HEK293T (cell line): ENCODE measurements at places on chromosomes 13 and 19.

DNA sequence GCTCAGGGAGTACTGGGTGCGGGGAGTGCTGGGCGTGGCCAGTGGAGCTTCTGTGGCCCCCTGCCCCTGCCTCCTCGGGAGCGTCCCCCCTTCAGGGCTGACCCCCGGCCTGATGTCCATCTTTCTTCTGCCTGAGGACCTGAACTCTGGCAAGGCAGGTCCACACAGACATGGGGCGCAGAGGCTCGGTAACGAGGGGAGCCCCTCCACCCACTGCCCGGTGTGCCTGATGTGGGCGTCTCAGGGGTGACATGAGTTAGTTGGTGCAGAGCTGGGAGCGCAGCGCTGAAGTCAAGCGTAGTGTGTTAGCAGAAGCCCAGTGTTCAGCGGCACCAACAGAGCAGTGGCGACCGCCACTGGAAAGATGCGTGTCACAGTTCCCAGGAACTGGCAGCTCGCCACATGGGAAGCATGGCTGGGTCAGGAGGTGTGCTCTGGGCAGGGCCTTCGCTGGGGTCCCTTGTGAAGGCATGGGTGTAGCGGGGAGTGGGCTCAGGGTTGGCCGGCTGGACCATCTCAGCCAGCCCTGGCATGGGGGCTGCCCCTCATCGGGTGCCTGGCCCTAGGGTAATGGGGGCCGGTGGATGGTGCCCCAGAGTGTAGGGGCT is 11.5 kb downstream of the THOP1 start:
- DNase-seq, result no peak

- no peak for DNase-seq
These were observed 5.4 kb upstream of the MTRF1 start for GRCh38 chr13:41268764-41269163.

- DNase-seq, result no peak
These were observed 186.1 kb downstream of the GPC6 start for GRCh38 chr13:93412676-93413075.

- no peak for DNase-seq
These were observed 159.0 kb upstream of the UBL3 start for GRCh38 chr13:30009411-30009810.

GRCh38 chr13:87798536-87798935 is 127.4 kb downstream of the SLITRK5 start:
- no peak for DNase-seq

- DNase-seq, result no peak
These were observed 10.4 kb upstream of the PLA2G4C start for GRCh38 chr19:48121066-48121465.

DNA sequence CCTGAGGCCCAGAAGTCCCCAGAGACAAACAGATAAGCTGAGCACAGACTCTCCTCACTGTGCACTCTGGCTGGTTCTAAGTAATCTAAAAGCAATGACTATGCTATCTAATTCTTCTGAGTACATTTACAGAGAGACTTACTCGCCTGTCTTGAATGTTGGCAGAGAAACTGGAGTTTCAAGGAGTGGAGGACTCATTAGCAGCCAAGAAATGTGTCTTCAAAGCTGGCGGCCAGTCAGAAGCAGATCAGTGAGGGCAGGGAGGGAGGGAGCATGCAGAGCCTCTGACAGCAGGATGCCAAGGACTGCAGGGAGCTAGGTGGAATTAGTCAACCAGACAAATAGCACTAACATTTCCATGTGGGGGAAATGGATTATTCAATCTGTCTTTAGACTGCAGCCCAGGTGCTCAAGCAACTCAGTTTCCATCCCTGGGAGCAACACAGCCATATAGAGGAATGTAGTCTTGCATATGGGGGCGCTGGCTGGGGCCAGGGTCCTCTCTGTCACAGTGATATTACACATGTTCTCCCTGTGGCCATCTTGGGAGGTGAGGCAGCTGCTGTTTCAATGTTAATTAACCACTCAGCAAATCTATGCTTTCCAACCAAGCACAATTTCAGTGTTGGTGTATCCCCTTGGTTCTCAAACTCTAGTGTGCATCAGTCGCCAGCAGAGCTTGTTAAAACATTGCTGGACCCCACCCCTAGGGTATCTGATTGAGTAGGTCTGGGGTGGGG is 97.9 kb downstream of the CCNA1 start:
- no peak for DNase-seq

- DNase-seq, result no peak
These were observed 24.5 kb upstream of the LPAR6 start for GRCh38 chr13:48437371-48437770.

DNA sequence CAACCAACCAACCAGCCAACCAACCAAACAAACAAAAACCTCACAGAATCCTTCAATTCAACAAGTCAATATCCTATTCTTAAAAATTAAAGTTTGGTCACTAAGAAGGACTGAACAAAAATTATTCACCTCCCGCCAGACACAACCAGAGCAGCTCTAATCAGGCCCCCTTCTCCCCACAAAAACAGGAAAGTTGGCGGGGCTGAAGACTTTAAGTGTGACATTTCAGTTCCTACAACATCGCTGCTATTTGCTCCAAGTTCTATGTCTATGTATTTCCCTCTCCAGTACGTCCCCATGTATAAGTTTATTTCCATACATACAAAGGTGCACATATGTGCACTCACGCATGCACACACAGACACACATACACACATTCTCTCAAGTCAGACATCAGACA is 32.8 kb upstream of the STK24 start:
- DNase-seq, result no peak

DNA sequence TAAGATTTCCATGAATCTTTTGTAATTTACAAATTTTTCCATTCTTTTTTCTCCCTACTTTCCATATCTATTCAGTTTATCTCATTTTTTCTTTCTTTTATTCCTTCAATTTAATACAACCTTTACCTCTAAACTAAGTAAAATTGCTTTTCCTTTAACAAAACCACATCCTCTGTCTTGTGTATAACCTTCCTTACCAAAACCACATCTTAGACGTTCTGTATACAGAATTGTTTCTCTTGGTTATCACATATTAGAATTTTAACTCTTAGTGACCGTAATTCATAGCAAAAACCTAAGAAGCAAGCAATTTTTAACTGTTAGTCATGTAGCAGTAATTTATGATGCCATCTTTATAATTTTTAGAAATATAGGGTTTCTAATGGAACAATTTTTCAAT is 15.0 kb downstream of the PPP5C start:
- no peak for DNase-seq

GRCh38 chr19:4556597-4557127 is 2.8 kb downstream of the SEMA6B start:
- DNase-seq, result peak; percentile 99

GRCh38 chr19:54436628-54437252 is 12.3 kb upstream of the LENG8 start:
- no peak for DNase-seq

- no peak for DNase-seq
These were observed 11.4 kb downstream of the SBK2 start for GRCh38 chr19:55525289-55526101.

DNA sequence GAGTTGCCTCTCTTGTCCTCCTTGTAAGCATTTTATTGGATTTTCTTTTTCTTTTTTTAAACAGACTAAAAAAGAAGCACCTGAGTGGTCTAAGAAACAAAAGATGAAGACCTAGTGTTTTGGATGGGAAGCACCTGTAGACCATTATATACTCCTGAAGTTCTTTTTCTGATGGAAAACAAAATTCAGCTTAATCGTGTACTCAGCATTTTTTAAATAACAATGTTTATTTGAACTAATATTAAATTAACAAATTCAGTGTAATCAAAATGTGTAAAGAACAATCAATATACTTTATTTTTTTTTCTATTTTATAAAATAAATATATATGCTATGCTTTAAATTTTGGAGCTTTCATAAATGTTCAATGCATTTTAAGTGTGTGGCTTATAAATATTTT is 43.0 kb upstream of the KLF5 start:
- no peak for DNase-seq

GRCh38 chr13:94209117-94209516 is 270.4 kb downstream of the DCT start:
- peak; percentile 55 for DNase-seq

DNA sequence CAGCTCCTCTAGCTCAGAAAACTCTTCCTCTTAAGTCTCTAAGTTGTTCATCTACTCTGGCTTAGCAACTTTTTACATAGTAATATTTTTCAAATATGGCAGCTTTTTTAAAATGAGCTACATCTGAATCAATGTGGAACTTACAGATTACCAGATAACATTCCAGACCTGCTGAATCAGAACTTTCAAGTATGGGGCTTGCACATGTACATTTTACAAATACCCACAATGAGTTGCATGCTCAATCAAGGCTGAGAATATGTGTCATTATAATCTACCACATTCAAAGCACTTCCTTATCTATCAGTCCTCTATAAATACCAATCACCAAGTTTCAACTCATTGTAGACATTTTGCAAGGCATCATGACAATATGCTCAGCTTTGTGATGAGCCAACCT is 383.1 kb downstream of the FGF14 start:
- no peak for DNase-seq

- DNase-seq, result no peak
These were observed 22.1 kb downstream of the UPF1 start for GRCh38 chr19:18853755-18854427.
